NCI-H146 (cell line): ENCODE measurements at places on chromosomes 2 and 18.

DNA sequence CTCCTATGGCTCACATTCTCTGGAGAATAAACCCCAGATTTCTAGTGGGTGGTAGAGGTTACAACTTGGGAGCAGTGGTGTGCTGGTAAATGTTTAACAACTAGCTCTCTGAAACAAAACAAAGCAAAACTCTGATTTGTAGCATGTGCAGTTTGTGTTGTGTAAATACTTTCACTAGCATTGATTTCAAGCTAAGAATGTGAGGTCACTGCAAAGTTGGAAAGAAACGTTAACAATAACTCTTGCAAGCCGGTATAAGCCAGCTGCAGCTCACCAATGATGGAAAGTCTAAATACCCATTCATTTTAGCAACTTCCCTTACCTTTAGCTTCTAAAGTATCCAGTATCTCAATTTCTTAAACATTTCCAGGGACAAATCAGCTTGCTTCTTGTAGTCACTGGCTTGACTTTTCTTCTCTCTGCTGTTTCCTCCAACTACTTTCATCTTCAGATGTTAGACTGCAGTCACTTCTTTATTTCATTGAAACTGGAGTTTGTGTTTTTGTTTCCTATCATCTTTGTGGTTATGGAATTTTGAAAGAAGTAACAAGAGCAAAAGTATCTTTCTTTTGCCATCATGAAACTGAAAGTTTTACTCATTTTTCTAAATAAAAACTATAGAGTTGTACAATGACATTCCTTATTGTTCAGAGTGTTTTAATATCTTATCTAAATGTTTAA, 140.2 kb downstream of the PLCL1 start:
- no peak for DNase-seq

DNA sequence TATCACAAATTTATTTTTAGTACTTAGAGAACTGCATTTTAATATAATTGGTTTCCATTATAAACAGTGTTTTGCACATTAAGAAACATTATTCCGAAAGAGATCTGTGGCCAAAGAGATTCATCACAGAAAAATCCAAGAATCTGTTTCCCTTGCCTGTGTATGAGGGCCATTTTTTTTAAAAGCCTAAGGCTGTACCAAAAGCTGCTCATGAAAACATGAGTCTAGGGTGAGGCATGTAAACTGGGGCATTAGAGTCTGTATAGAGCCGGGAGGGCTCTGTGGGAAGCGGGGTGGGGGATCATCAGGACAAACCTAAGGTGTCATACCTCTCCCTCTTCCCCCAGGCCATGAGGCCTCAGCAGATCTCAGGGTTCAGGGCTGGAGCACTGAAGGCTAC, 223.8 kb downstream of the FBXO15 start:
- DNase-seq = no peak

- DNase-seq = peak; percentile 58
Measured at GRCh38 chr2:234796045-234796591, 155.7 kb upstream of the SH3BP4 start.

DNA sequence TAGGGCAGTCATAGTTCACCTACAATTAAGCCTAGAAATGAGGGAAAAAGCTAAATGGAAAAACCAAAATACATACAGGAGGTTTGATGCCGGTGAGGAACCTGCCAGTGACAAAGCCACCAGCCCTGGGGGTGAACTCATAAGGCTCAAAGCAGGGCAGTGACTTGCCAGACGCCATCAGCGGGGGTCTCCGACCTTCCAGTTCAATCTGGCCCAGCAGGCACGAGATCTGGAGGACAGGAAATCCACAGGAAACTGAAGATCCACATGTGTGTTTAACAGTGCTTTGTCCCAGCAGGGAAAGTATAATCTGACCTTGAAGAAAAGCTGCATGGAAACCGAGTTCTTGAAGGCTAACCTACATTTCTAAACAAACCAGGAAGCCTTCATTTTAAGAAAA, 60.1 kb downstream of the POLR1A start:
- no peak for DNase-seq

GRCh38 chr2:109242654-109243331, 113.8 kb downstream of the SH3RF3 start:
- no peak for DNase-seq

GRCh38 chr2:143776526-143777297, 647.5 kb downstream of the ARHGAP15 start:
- DNase-seq = no peak

- peak; percentile 62 for DNase-seq
Measured at GRCh38 chr2:18520451-18521425, 39.7 kb downstream of the RDH14 start.

DNA sequence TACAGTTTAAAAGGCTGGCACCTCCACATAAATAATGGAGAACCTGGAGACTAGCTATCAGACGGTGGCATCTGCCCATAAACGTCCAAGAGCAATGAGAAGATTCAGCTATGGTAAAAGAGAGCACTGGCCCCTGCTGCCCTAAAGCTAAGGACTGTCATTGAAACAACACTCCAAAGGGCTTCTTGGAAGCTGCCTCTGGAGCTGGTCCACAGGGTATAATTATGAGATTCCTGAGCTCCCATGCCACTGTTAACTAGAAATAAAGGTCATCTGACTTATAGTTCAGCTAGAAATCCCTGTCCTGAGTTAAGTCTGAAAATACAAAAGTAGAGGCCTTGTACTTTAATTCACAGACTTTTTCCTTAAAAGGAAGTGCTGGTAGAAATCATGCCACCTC, 39.9 kb upstream of the RBMS1 start:
- DNase-seq = no peak

DNA sequence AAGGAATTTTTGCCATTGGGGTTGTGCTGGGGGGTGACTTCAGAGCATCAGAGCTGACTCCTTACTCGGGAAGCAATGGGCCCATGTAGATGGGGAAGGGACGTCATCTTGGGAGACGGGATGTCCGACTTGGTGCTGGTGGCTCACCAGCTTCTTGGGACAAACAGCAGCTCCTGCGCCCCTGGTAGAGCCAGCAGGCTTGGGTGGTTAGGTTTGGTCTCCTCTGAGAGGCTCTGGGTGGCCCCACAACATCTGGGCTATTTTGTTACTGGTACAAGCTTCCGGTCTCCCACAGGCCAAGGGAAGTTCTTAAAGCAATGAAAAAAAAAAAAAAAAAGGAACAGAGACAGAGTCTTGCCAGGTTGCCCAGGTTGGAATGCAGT, 1.8 kb downstream of the NGEF start:
- no peak for DNase-seq

DNA sequence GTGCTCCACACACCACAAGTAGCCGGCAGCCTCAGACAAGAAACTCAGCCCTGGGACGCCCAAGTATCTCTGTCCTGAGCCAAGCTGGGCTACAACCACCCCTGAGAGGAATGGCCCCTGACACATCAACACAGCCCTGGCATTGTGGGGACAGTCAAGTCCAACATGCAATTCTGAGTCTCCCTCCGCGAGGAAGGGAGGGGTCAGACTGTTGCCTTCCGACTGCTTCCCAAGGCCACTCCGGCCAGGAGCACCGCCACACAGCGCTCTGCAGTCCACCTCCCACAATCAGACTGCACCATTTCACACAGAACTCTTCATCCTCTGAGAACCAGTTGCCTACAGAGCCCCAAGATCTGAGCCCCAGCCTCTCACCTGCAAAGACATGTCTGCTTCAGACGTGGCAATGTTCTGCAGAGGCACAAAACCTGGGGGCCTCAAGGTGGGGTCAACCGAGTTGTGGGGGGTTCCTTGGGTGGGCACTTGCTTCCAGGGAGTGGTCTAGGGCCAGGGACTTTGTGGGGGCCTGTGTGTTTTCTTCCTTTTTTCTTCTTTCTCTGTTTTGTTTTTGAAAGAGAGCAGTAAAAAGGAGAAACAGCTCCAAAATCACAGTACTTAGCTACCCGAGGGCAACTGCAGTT, 76.7 kb upstream of the SALL3 start:
- no peak for DNase-seq

DNA sequence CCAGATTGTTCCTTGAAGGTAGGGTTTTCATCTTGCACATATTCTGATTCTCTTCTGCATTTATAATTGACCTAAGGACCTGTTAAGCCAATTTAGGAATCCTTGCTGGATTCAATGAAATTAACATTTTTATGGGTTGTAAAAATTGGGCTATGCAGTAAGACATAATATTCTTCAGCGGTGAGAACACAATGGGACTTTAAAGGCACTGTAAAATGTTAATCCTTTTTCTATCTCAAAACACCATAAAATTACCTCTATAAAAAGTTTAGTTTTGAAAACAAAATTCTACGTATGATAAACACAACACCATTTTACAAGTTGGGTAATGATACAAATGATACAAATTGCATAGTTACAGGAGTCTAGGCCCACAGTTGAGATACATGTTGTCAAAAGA, 169.2 kb upstream of the DTNA start:
- DNase-seq = no peak

DNA sequence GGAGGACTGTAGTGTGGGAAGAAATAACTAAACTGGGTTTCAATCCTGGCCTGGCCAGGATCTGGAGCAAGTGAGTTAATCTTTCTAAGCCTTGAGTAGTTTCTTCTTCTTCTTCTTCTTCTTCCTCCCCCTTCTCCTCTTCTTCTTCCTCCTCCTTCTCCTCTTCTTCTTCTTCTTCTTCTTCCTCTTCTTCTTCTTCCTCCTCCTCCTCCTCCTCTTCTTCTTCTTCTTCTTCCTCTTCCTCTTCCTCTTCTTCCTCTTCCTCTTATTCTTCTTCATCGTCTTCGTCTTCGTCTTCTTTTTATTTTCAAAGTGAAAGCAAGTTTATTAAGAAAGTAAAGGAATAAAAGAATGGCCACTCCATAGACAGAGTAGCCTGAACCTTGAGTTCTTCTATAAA, 6.5 kb upstream of the IL1RN start:
- no peak for DNase-seq

DNA sequence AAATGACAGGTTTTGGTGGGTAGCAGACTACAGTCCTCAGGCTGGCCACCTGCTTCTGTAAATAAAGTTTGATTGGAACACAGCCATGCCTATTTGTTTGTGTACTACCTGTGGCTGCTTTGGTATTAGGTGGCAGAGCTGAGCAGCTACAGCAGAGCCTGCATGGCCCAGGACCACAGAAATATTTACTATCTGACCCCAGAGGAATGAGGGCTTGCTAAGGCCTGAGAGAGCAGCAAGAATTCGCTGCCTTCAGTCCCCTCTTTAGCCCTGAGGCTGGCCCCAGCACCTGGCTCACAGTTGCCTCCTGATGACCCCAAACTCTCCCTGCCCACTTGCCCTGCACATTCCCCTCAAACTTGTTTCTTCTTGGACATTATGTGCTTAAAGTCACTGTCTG, 32.5 kb downstream of the POLR1A start:
- DNase-seq = no peak

- DNase-seq = no peak
Measured at GRCh38 chr2:62727876-62728566, 22.5 kb downstream of the EHBP1 start.

GRCh38 chr2:7593360-7593759, 676.1 kb downstream of the RNF144A start:
- no peak for DNase-seq

DNA sequence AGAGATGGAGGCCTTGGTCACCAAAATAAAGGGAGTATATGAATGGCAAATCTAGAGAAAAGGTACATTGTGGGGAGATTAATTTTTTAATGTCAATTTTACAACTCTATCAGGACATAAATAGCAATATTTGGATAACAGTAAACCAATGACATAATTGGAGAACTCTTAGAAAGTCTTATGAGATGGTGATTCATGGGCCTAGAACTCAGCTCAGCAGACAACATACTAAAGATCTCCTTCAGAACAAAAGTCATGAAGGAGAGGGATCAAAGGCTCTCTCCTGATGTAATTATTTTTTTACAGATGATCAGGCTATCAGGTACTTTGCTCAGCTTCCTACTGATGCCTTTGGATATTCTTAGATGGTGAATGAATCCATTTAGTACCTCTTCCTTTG, 90.0 kb downstream of the CRACDL start:
- DNase-seq = no peak

DNA sequence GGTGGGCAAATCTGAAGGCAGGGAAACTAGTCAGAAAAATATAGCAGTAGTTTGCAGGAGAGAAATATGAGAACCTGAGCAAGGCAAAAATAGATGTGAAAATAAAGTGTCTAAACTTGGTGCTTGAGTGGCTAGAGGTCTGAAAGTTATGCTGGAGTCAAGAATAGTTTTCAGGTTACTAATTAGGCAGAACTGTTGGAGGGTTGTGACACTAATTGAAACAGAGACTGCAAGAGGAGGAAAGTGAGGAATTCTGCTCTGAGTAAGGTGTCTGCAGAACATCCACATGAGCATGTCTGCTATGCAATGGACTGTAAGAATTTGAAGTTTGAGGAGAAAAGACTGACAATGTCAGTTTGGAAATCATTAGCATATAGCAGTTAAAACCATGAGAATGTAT, 444.0 kb upstream of the LRRTM1 start:
- no peak for DNase-seq

DNA sequence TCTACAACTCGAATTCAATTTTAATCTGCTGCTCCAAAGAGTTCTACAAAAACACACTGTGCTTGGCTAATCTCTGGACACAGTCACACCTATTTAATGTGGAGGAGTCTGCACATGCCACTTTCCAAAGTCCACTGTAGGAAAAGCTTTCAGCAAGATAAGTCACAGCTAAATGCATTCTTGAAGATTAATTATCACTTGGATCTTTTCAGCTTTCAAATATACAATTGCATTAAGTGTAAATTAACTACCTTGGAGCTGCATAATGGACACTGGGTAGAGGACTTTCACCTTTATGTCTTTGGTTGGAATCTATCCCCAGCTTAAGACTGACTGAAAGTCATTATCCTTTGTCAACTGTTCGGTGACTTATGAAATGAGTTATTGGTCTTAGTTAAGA, 565.1 kb downstream of the PIK3C3 start:
- DNase-seq = no peak

DNA sequence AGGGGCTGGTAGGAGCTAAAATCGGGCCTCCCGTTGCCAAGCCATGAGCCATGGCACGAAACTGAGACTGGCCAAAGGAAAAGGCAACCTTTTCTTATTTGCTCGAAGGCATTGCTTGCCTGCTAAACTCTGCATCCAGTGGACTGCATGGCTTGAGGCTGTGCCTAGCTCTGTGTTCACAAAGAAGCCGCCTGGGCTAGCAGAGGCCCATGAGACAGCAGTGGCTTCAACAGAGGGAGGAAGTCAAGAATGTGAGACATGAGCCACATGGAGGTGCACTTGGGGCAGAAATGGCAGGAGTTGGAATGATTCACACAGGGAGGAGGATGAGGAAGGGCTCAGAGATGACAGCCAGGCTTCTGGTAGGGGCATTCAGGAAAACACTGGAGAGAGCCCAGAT, 33.5 kb downstream of the TPRKB start:
- no peak for DNase-seq

- DNase-seq = no peak
Measured at GRCh38 chr18:3207565-3207964, 12.2 kb downstream of the MYOM1 start.
